ENCODE measurements at places on chromosomes 3 and 15. TPM values are rescaled to one million over a fixed set of nuclear protein-coding genes. Genes with fewer than 3 reads are reported as not detected.

TMC3 gene
- not detected for total RNA-seq

PLA1A gene
- total RNA-seq, result not detected

ARNT2 gene
- not detected for total RNA-seq

ZCWPW2 gene
- total RNA-seq, result 1.5 TPM

PLCH1 gene
- total RNA-seq, result not detected

LINGO1 gene
- not detected for total RNA-seq

PCSK6 gene
- total RNA-seq, result 0.53 TPM

MYL3 gene
- not detected for total RNA-seq

DNA sequence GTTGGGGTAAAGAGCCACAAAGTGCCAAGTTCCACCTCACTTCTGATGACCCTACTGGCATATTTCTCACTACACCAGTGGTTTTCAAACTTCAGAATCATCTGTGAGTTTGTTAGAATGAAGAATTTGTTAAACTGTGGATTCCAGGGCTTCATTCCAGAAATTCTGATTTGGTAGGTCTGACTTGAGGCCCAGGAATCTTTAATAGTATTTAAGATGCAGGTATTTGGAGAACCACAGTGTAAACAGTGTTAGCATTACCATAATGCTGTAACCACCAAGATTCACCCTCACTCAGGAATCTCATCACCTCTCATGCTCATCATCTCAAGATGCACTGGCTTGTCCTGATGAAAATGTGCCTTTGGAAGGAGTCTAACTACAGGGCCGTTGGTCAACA is 6.0 kb downstream of the KCNMB3 start:
- H3K27ac ChIP-seq, result no peak overlapping the region
- no peak for DNase-seq
- H3K27me3 ChIP-seq, result no peaks in the 10 kb centered on the region
- no peak overlapping the region for H3K4me3 ChIP-seq
- no peaks in the 10 kb centered on the region for H3K36me3 ChIP-seq
- H3K4me1 ChIP-seq, result no peaks in the 10 kb centered on the region

GRCh38 chr3:93904568-93904967 is 69.1 kb downstream of the PROS1 start:
- H3K36me3 ChIP-seq, result no peaks in the 10 kb centered on the region
- no peak overlapping the region for H3K4me3 ChIP-seq
- no peaks in the 10 kb centered on the region for H3K4me1 ChIP-seq
- no peaks in the 10 kb centered on the region for H3K27me3 ChIP-seq

- no peaks in the 10 kb centered on the region for H3K27me3 ChIP-seq
- peak; percentile 49 for DNase-seq
- no peak overlapping the region for H3K4me3 ChIP-seq
- no peaks in the 10 kb centered on the region for H3K36me3 ChIP-seq
- H3K4me1 ChIP-seq, result no peaks in the 10 kb centered on the region
These were observed 89.7 kb downstream of the AQP9 start for GRCh38 chr15:58227706-58228543.

DNA sequence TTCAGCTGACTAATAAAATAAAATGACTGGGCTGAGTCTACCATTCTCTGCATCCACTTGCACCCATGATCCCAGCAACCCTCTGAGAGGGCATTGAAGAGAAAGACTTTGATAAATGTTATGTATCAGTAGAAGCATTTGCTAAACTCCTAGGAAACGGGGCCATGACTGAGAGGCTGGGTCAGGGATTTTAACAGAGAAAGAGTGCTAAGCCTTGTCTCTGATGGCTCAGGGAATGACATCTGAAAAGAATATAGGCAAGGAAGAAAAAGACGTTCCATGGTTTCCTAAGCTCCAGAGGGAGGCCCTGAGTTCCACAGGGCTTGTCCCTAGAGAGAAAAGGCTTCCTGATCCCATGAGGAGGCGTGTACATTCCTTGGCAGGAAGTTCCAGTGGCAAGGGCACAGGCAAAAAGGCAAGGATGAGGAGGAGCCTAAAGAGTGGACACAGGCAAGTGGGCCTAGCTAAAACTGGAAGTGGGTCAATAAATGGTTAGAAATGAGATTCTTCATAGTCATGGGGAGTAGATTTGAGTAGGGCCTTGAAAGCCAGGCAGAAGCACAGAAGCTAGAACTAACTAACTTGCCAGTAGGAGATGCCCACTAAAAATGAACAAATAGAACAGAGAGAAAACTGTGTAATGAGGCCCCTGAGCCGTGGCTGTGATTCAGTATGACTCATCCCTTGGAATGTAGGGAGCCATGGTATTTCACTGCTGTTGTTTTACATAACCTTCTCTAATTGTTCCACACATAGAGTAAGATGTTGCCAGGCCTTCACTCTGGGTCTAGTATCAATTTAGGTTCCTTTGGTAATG is 44.9 kb upstream of the MANF start:
- no peaks in the 10 kb centered on the region for H3K27me3 ChIP-seq
- no peak overlapping the region for H3K27ac ChIP-seq
- H3K36me3 ChIP-seq, result no peaks in the 10 kb centered on the region
- no peaks in the 10 kb centered on the region for H3K4me1 ChIP-seq

DNA sequence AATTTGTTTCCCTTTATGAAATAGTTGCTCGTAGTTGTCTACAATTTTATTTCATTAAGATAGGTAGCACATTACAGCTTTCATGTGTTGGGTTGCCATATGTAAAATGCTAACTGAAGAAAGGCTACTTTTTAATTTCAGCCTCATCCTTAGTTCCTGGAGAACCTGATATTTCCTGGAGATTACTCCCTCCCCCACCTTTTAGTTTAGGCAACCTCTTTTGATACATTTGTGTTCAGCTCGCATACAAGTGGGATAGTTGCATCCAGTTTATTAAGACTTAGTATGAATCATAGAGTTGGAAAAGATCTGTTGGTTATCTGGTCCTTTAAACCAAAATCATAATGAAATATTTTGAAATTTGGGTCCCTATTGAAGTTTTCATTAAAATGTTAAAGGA is 6.0 kb downstream of the SETD5 start:
- H3K27ac ChIP-seq, result no peak overlapping the region
- no peaks in the 10 kb centered on the region for H3K27me3 ChIP-seq
- no peak overlapping the region for H3K4me3 ChIP-seq
- H3K36me3 ChIP-seq, result no peaks in the 10 kb centered on the region
- no peak for DNase-seq

DNA sequence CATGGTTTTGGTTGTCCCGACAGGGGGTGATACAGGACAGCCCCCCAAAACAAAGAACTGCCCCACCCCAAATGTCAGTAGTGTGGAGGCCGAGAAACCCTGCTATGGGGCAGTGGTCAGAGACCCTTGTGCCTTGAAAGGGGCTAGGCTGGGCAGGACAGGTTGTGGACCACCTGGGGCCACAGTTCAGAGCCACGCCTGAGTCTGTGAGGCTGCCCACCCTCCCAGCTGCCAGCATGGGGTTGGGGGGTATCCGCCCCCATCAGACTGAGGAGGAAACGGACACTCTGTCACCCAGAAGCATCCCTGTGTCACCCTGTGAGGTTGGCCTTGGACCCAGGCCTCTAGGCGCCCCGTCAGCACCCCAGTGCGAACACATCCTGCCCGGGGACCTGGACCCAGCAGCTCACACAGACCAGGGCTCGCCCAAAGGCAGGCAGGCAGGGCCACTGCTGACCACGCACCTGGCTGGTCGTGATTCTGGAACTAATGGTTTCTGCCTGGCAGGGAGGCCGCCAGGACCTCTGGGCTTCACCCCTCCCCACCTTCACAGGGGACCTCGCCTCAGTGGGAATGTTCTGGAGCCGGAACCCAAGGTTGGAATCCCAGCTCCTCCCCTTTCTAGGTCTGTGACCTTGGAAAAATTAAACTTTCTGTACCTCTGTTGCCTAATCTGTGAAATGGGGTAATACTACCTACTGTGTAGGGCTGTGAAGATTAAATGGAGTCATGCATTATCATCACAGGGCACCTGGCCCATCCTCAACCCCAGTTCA is 1.4 kb downstream of the SLC41A3 start:
- H3K27me3 ChIP-seq, result no peaks in the 10 kb centered on the region
- H3K4me1 ChIP-seq, result peaks cover 26% of the 10 kb centered on the region
- no peaks in the 10 kb centered on the region for H3K36me3 ChIP-seq
- no peak overlapping the region for H3K4me3 ChIP-seq
- no peak for DNase-seq
- H3K27ac ChIP-seq, result no peak overlapping the region

DNA sequence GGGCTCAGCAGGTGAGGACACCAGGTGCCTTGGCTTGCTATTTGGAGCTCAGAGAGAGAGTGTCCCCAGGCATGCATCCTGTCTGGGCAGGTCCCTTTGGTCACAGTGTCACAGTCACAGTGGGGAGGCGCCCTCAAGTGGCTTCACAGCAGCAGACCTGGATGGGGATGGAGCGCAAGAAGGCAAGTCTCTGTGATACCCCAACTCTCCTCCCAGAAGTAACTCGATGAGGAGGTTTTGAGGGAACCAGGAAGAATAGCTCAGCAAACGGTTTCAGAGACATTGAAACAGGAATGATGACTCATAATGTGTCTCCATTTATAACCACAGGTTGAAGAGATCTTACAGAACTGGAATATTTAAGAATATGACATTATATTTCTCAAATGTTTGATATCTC is 66.5 kb upstream of the SH3GL3 start:
- DNase-seq, result no peak
- peaks cover 7% of the 10 kb centered on the region for H3K27me3 ChIP-seq
- no peak overlapping the region for H3K27ac ChIP-seq
- H3K4me3 ChIP-seq, result no peak overlapping the region

- DNase-seq, result no peak
- H3K27me3 ChIP-seq, result no peaks in the 10 kb centered on the region
- no peaks in the 10 kb centered on the region for H3K4me1 ChIP-seq
- no peak overlapping the region for H3K4me3 ChIP-seq
- no peak overlapping the region for H3K27ac ChIP-seq
These were observed 64.0 kb downstream of the GREM1 start for GRCh38 chr15:32781781-32782180.

GRCh38 chr3:156987946-156988345 is 161.8 kb downstream of the LEKR1 start:
- no peaks in the 10 kb centered on the region for H3K36me3 ChIP-seq
- H3K4me1 ChIP-seq, result no peaks in the 10 kb centered on the region
- no peak overlapping the region for H3K4me3 ChIP-seq
- H3K27ac ChIP-seq, result no peak overlapping the region
- no peak for DNase-seq

DNA sequence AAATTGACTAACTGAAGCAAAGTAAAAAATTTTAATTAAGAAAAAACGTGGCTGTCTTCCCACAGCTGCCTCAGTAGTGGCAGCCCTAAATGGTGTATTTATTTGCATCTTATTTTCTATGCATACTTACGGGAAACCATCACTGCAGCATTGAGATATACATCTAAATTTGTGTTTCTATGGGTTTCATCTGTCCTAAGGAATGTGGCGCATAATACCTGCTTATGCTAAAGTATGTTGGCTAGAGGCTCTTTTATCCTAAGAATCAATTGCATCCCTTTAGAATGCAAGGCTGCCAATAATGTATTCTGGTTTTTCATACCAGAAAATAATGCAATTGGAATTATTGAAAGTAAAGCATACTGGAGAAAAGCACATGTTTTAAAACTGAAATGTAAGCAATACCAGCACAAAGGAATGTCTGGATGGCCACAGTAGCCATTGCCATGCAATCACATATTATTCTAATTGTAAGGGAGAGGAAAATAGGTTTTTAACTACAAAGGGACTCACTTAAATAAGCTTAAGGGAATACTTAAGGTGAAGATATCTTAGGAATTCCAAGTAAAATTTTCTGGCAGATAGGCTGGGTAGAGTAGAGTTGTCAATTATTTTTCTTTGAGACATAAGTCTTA is 834.5 kb upstream of the NECTIN3 start:
- no peaks in the 10 kb centered on the region for H3K4me1 ChIP-seq
- no peak overlapping the region for H3K27ac ChIP-seq
- no peak for DNase-seq
- H3K4me3 ChIP-seq, result no peak overlapping the region

DNA sequence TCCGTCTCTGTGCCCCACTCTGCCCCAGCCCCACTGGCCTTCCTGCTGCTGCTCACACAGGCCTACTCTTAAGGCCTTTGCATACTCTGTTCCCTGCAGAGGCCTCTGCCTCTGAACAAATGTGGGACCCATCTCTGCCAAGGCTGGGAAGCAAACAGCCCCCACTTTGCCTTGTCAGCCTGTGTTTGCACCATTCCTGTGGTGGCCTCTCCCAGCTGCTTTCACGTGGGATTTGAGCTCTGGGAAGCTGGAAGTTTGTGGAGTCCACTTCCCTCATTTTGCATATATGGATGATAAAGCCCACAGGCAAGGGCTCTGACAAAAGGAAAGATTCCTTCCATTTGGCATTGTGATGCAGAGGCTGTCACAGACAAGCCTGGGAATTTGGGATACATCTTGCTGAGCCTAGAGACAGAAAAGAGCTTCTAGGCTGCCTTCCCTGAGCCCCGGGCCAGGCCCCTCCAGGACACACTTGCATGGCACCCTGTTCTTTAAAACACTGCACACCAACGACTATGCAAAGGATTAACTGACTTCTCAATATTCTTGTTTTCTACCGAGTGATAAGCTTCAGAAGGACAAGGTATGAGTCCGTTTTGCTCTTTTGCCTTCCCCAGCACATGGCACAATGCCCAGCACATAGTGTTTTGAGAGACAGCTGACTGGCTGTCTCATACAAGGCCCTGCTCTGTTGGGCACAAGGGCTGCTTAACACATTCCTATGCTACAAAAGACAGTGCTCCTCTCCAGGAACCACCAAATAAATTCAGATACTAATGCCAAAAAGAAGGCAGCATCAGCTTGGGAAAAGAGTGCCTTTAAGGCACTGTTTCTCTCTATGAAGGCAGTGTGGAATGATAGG is 120.7 kb upstream of the TOPAZ1 start:
- H3K4me1 ChIP-seq, result no peaks in the 10 kb centered on the region
- no peaks in the 10 kb centered on the region for H3K36me3 ChIP-seq
- H3K4me3 ChIP-seq, result no peak overlapping the region
- no peak overlapping the region for H3K27ac ChIP-seq

DNA sequence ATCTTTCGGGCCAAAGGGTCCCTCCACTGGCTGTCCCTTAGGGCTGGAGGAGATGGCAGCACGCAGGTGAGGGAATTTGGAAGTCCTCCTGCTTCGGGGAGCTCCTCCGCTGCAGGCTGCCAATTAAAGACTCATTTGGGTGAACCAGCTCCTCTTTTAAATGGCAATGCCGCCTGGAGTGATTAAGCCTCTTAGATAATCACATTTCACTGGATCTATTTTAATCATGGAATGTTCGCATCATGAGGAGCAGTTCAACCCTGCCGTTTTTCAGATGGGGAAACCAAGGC is 117.9 kb downstream of the LIPC start:
- H3K4me3 ChIP-seq, result no peak overlapping the region
- H3K27me3 ChIP-seq, result no peaks in the 10 kb centered on the region
- H3K36me3 ChIP-seq, result no peaks in the 10 kb centered on the region
- no peak for DNase-seq

GRCh38 chr3:19446687-19447086 is 298.4 kb downstream of the KCNH8 start:
- no peaks in the 10 kb centered on the region for H3K27me3 ChIP-seq
- no peak for DNase-seq
- H3K36me3 ChIP-seq, result no peaks in the 10 kb centered on the region
- no peak overlapping the region for H3K4me3 ChIP-seq
- no peak overlapping the region for H3K27ac ChIP-seq

DNA sequence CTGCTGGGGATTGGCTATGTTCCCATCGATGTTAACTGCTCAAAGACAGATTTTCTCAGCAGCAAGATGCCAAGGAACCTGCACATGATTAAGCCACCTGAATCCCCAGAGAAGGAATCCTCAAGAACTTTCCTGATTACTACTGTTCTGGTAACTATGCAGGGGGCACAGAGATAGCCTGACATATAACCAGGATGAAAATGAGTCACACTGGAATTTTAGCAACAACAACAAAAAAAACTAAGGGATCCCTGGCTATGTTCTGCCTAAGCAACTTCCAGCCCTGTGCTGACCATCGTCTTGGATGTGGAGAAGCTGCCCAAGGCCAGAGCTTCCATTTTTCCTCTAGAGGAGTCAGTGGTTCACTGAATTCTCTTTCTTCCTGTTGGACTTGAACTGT is 13.8 kb downstream of the RIOX2 start:
- peaks cover 11% of the 10 kb centered on the region for H3K4me1 ChIP-seq
- H3K27ac ChIP-seq, result no peak overlapping the region
- H3K4me3 ChIP-seq, result no peak overlapping the region
- H3K36me3 ChIP-seq, result peaks cover 28% of the 10 kb centered on the region
